Skin of body (tissue), 3 donors: ENCODE measurements at places on chromosomes 4 and X. TPM values are rescaled to one million over a fixed set of nuclear protein-coding genes. Genes with fewer than 3 reads are reported as not detected.

Gene ITIH6
- total RNA-seq, result 0.10 TPM

Gene HMX1
- total RNA-seq, result 0.20 TPM

Gene PAGE5
- total RNA-seq, result not detected

Gene CENPVL1
- total RNA-seq, result not detected

Gene EDA
- total RNA-seq, result 7.6 TPM

Gene HPRT1
- total RNA-seq, result 15.3 TPM

Gene RHOXF2B
- not detected for total RNA-seq

Gene DOCK11
- 25.7 TPM for total RNA-seq

DNA sequence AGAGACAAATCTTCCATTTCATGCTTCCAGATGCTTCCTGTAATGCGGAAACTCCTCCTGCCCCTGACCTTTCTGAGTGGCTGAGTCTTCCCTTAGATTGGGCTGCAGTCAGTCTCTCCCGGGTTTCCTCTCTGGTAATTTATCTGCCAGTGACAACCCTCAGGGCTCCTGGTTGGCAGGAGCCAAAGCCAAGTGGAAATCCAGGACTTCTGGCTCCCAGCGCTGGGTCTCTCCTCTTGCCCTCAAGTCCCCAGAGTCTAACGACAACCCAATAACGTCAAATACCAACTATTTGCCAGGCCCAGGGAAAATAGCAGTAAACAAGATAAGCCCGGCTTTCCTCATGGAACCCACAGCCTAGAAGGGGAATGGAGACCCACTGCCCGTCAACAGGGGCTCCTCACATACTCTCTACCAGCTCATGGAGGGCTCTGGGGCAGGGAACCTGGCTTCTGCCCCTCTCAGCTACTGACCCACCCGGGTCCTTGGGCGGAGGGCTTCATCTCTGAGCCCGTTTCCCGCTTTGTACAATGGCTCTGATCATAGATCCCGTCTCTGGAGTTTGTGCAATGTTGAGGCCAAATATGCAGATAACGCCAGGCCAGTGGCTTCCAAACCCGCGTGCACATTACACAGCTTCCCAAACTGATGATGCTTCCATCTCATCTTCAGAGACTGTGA is 1.1 kb upstream of the TBC1D14 start:
- DNase-seq, result no peak

DNA sequence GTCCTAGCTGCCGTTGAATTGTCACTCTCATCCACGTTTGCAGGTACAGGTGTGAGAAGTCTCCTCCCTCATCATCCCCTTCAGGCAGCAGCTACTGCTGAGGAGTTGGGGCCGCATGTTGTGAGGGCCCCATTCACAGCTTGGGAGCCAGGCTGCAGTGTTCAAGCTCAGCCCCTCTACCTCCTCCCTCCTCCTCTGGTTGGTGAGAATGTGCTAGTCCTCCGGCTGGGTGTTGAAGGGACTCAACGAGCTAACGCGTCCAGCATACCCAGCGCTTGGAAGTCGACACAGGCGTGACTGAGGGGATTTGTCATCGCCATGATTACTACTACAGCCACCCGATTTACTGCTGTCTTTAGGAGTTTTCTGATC is 82.0 kb upstream of the PSAPL1 start:
- no peak for DNase-seq

DNA sequence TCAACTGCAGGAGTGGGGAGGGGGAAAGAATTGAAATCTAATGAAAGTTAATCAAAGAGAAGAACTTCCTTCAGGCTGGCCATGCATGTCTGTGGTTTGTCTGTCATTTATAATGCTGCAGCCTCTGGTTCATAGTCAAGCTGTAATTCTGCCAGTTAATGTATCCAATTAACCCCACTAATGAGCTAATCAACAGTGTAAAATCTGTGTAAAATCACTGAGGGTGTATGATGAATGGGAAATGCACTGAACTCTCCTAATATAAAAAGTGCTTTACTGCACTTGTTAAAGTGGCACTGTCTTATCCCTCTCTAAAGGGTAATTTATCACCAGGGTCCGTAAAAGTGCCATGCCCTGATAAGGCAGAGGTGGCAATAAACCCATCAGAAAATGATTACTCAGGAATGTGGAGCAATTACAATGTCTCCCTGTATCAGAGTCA is 798.1 kb downstream of the PDHA2 start:
- DNase-seq, result no peak

DNA sequence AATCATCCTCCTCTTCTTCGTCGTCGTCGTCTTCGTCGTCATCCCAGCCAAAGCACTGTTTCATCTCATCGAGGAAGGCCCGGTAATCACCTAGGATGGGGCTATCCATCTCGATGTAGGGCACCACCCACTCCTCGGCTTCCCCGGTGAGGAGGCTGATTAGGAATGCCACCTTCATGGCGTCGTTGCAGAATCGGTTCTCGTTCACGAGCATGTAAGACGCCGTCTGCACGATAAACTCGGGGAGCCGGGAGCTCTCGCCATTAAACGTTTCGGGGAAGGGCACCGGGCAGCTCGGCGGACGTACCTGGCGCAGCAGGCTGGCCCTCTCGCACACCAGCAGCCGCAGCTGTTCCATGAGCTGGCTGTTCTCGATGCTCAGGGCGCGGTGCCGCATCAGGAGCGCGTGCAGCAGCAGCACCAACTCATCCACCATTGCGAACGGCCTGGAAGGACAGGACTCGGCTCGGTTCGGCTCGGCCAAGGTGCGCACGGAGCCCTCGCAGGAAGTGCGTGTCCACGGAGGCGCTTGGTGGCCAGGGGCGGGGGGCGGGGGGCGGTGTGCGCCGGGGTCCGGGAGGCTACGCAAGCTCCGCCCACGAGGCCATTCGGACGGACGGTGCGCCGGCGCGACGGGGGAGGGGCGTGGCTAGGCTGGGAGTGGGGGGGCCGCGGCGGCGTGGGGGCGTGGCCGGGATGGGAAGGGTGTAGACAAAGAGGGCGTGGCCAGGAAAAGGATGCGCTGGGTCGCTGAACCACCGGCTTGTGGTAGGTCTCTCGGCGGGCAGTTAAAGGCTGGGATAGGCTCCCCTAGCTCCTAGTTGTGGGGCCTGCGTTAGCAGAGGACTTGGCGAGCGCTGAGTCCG is at the start of gene LDOC1:
LDOC1 (minus strand) TSS at position 544 of the 866 bp plus-strand sequence; CDS start at position 436, 108 bp downstream.
- peak; percentile 19 for DNase-seq
